Thyroid gland (tissue), 4 donors: ENCODE measurements at places on chromosomes 16 and 17.

DNA sequence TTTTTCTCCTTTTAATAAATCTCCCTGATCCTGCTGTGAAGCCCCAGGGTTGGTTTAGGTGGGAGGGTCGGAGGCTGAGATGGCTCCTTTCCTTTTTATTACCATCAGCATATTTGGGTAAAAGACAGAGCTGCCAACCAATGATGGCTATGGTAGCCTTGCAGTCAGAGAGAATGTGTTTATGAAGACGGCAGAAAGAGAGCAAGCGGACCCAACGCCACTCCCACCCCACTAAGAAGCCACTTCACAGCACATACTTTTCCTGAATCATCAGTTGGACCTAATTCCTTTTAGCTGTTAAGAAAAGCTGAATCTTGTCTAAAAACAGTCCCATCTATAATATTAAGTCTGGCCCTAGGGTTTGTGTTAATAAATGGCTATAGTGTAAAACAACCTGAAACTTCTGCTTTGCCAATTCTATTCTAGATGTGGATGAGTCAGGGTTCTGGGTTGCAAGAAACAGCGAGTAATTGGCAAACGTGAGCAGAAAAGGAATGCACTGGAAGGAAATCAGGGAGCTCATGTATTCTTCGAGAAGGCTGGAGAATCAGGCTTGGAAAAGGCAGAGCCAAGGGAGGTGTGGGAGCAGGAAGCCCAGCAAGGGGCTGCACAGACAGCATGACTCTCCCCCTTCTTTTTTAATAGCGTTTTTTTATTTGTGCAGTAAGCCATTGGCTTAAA lies 34.0 kb upstream of the PRKCA start:
- no peak overlapping the region for H3K4me3 ChIP-seq
- no peaks in the 10 kb centered on the region for H3K27me3 ChIP-seq
- peaks cover 7% of the 10 kb centered on the region for H3K4me1 ChIP-seq
- DNase-seq: no peak
- H3K36me3 ChIP-seq: no peaks in the 10 kb centered on the region

- H3K4me1 ChIP-seq: no peaks in the 10 kb centered on the region
- no peak overlapping the region for H3K27ac ChIP-seq
- DNase-seq: no peak
- H3K4me3 ChIP-seq: no peak overlapping the region
These were observed 73.5 kb downstream of the GOSR1 start for GRCh38 chr17:30550512-30551273.

GRCh38 chr17:57641761-57642160 lies 103.3 kb downstream of the CCDC182 start:
- DNase-seq: no peak
- no peak overlapping the region for H3K4me3 ChIP-seq
- peaks cover 6% of the 10 kb centered on the region for H3K4me1 ChIP-seq
- H3K36me3 ChIP-seq: no peaks in the 10 kb centered on the region

DNA sequence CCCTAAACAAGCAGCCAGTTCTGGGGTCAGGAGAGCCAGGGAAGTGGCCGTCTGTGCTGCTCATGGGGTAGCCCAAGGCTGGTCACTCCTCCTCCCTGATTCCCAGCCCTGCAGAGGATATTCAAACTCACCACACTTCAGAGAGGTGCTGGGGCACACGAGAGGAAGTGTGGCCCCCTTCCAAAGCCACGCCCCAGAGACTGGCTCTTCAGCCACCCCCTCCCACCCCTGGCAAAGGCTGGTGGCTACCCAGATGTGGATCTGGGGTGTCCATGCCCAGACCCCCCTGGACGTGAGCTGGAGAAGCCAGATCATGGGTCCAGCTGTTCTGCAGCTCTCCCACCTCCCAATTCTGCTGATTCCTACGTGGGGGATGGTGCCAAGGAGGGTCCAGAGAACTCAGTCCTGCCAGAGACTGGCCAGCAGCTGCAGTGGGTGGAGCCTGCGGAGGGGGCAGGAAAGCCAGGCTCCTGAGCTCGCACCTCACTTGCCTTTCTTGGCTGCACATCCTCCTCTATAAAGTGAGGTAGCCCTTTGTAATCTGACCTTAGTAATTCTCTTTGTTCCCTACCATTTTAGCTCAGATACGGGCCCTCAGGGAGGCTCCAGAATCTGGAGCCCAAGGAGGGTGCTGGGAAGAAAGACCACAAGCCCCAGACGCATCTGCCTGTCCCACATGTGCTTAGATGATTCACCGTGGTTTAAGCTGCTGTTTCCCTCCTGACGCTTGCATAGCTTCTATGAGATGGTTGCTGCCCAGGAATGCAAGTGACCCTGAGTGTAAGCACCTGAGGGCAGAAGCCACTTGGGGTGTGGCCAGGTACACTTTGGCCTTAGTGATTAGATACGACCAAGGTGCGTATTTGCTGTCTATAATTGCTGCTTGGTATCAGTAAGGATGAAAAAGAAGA lies 15.3 kb downstream of the SDK2 start:
- DNase-seq: no peak
- no peaks in the 10 kb centered on the region for H3K27me3 ChIP-seq
- peaks cover 11% of the 10 kb centered on the region for H3K4me1 ChIP-seq
- H3K36me3 ChIP-seq: no peaks in the 10 kb centered on the region
- no peak overlapping the region for H3K27ac ChIP-seq

GRCh38 chr17:64658931-64659330 lies 3.2 kb downstream of the SMURF2 start:
- DNase-seq: no peak
- H3K36me3 ChIP-seq: no peaks in the 10 kb centered on the region
- no peak overlapping the region for H3K27ac ChIP-seq
- H3K27me3 ChIP-seq: no peaks in the 10 kb centered on the region
- no peak overlapping the region for H3K4me3 ChIP-seq
- H3K4me1 ChIP-seq: peaks cover 22% of the 10 kb centered on the region
